RKO (cell line): ENCODE measurements at places on chromosomes 3 and 15.

DNA sequence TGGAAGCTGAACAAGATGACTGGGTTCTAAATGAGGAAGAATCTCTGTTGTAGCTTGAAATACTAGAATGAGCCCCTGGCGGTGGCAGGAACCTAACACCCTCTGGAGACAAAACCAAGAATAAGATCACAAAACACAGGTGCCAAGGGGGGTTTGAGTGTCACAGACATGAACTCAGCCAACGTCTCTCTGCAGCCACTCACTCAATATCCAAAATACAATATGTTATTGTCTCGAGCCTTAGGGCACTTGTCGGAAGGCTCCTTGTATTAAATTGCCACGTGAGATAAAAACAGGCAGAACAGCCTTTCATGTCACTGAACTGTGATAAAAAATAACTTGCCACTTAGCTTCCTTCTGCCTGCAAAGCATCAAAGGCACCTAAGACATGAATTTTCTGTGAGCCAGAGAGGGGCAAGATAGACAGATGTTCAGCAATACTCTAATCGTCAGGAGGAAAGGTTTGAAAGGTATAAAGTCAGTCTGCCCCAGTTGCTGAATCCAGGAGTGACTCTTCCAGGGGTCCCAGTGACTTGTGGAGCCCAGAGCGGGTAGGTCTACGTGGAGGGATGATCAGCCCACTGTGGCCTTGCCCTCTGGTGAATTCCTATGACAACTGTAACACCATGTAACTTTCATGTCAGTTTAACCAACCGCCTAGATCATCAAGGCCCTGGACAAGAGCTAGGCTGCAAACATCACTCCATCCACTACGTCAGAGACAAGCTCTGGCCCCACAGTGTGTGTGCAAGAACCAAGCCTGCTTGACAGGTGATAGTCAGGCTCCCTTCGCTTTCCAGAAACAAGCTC lies 165.2 kb downstream of the OSBPL10 start:
- no peak for DNase-seq

GRCh38 chr3:180335050-180335449 lies 266.9 kb upstream of the TTC14 start:
- no peak for DNase-seq

- DNase-seq: peak; percentile 49
Measured at GRCh38 chr15:94576889-94577533, 345.6 kb downstream of the MCTP2 start.

- no peak for DNase-seq
Measured at GRCh38 chr15:61081027-61081322, 148.1 kb downstream of the RORA start.

DNA sequence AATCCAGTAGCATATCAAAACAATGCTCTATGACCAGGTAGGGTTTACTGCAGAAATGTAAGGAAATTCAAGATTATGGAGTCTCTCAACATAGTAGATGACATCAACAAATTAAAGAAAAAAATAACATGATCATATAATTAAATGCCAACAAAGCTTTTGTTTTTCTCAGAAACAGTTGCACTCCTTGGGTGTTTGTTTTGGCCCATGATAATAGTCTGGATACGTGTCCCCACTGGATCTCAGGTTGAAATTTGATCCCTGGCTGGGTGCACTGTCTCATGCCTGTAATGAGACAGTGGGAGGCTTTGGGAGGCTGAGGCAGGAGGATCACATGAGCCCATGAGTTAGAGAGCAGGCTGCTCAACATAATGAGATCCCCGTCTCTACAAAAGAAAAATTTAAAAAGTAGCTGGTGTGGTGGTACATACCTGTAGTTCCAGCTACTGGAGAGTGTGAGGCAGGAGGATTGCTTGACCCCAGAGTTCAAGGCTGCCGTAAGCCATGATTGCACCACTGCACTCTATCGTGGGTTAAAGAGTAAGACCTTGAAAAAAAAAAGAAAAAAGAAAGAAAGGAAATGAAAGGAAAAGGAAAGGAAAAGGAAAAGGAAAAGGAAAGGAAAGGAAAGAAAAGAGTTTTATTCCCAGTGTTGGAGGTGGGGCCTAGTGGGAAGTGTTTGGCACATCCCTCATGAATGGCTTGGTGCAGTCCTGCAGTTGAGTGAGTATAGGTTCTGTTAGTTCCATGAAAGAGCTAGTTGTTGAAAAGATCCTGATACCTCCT lies 53.3 kb upstream of the FOXB1 start:
- DNase-seq: no peak

- no peak for DNase-seq
Measured at GRCh38 chr3:57062101-57062631, 1.7 kb downstream of the SPATA12 start.

DNA sequence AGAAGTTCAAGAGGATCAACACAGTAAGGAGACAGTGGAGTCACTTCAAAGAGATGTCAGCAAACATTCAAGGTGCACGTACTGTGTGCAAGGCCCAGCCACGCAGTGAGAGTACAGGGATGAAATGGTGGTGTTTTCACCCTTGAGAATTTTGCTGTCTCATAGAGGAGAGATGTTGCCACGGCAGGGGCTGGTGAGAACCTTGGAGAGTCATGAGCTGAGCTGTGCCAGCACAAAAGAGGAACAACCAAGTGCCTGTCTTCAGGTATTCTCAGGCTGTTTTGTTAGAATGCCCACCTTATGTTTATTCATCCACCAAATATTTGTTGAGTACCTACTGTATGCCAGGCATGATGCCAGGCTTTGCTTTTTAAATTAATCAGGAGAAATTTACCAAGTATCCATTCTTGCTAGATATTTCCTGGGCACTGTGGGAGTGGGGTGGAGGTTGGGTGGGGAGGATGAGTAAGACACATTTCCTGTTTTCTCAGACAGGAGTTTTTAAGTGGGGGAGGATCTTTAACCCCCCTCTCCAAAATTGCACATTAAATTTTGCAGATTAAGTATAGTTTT lies 72.6 kb downstream of the SLC6A11 start:
- no peak for DNase-seq

DNA sequence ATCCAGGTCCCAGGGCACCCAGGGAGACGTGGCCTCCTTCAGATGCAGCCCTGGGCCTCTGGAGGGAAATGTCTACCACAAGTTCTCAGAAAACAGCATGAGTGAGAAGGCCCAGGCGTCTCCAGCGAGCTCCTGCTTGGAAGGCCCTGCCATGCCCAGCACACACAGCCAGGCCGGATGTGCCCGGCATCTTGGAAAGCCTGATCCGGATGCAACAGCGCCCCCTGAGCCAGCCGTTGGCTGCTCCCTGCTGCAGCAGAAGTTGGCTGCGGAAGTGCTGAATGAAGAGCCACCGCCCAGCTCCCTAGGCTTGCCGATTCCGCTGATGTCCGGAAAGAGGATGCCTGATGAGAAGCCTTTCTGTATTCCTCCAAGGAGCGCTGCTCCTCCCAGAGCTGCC lies 856 bp downstream of the NPAP1 start:
- no peak for DNase-seq

DNA sequence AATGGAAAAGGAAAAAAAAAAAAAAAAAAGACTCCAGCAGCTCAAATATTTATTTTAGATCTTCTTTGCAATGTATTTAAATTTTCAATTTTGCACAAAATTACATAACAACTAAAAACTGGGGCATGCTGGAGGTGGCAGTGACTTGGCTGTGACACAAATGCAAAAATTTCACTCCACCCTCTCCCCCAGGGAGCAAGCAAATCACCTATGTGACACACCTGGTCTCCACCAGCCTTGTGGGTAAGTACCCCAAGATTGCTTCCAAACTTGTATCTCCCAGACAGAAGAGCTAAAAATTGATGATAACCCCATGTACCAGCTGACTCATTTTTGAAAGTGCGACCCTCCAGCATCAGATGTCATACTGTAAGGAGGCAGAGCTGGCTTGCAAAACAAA lies 32.0 kb downstream of the UBE3A start:
- no peak for DNase-seq

DNA sequence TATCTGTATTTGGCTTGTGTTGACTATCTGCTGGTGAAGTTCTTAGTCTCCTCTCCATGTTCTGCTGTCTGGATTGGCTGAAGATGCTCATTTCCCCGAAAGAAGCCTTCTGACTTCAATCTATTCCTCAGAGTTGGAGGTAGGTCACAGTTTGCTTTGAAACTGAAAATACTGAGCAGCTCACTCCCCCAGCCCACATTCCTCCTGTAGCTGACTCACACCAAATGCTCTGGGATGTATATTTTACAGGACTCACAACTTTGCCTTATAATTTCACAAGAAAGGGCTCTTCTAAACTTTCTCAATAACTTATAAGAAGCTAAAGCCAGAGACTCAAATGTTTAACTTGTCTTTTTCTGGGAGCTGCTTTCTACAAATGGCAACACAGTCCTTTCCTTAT lies 36.3 kb upstream of the SNX4 start:
- no peak for DNase-seq

DNA sequence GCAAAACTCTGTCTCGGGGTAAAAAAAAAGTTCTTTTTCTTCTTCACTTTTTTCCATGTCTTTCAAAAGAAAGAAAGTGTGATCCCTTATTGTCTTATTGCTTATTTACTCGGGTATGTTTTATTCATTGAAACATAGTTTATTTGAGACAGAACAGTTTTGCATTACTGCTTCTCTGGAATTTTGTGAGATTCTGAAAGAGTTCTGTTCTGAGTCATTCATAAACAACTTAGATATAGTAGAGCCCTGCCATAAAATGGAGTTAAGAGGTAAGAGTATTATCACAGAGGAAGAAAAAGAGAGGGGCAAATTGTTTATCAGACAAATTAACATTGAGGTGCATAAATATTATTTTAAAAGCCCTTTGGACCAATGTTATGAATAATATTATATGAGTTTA lies 522.2 kb downstream of the ROBO2 start:
- DNase-seq: no peak

DNA sequence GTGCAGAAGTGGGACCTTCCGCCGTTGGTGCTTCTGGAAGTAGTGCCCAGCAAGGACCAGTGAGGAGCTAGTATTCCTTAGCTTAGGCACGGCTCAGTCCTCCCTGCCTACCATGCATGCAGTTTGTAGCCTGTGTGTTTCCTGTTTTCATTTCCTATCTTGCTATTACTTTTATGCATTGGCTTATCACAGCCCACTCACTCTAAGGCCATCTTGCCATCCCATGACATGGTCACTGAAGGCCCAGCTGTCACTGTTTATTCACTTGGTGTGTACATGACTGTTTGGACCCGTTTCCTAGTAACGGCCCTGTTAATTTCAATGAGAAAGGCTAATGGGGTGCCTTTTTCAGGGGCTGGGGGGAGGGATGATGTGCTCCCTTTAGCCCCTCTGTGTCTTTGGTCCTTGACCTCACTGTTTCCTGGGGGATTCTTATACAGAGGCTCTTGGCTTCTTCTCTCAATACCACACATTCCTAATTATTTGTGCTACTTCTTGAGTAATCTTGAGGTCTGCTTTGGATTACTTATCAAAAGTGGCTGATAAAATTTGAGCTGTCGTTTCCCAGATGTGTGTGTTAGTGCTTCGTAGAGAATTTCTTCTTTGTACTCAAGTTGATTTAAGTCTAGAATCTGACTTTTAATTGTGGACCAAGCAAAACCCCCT lies 24.5 kb upstream of the TRAK1 start:
- no peak for DNase-seq

- DNase-seq: no peak
Measured at GRCh38 chr3:185327062-185327461, 35.9 kb upstream of the MAP3K13 start.

DNA sequence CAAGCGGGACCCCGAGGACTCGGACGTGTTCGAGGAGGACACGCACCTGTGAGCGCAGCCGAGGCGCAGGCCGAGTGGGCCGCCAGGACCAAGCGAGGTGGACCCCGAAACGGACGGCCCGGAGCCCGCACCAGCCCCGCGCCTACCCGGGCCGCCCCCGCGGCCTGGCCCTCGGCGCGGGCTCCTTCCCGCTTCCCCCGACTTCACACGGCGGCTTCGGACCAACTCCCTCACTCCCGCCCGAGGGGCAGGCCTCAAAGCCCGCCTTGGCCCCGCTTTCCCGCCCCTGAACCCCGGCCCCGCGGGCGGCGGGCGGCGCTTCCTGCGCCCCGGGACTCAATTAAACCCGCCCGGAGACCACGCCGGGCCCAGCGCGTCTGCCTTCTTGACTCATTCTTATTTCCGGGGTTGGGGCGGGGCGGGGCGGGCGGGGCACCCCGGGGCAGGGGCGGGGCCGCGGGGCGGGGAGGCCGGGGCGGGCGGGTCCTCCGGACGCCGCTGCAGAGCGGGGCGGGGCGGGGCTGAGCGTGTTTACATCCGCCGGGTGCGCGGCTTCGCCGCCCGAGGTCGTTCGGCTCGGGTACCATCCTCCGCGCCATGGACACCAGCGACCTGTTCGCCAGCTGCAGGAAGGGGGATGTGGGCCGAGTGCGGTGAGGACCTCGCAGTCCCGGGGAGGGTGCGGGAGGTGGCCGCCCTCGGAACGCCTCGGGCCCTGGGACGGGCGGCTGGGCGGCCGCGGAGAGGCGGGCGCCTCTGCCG lies at the start of gene ABTB1:
Gene ABTB1 (plus strand): TSS at position 524 of the 762 bp plus-strand sequence. CDS start 74 bp downstream, at position 598.
- peak; percentile 82 for DNase-seq

DNA sequence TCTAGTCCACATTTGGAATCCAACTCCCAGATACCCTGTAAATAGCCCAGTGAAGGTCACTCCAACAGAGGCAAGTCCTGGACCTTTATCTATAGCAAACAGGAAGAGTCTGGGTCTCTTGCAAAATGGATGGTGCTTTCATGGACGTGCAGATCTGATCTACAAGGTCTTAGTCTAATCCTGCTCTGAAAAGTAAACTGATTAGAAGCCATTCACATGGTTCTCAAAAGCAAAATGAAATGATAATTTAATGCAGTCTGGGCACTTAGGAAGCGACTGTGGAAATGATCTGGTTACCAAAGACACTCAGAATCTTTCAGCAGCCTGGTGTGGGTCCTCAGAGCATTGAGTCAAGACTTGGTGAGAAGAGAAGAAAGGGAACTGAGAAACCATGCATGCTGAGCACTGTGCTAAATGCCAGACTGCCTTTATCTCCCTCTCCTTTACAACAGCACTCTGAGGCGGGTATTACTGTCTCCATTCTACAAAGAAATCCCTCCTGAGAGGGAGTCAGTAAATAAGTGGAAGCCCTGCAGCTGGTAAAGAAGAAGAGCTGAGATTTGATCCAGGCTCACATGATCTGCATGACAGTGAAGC lies 29.0 kb downstream of the AQP9 start:
- DNase-seq: no peak

DNA sequence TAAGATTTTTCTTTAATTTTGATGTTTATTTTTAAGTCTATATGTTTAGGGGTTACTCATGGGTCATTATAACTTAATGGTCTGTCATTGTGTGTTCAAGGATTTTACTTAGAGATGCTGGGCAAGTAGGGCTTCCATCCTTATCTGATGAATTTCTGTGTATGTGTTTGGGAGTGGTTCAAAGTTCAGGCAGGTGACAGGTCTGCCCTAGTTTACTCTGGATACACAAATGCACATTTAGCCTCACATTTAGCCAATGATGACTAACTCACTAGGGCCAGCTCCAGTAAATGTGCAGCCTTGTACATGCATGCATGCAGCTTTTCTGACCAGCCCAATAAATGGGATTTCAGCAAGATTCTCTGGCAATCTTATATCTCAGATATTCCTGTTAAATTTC lies 554.1 kb downstream of the SI start:
- DNase-seq: no peak

GRCh38 chr15:56923174-56923591 lies 4.7 kb downstream of the TCF12 start:
- no peak for DNase-seq
